ENCODE measurements at places on chromosomes 1 and 21. TPM values are rescaled to one million over a fixed set of nuclear protein-coding genes. Genes with fewer than 3 reads are reported as not detected.

Gene LRRC71
- total RNA-seq: 0.77 TPM

Gene NDUFS5
- total RNA-seq: 316 TPM

Gene SH2D1B
- not detected for total RNA-seq

Gene IFNLR1
- total RNA-seq: 1.0 TPM

Gene BCAR3
- total RNA-seq: 33.9 TPM

Gene ALDH4A1
- 21.7 TPM for total RNA-seq

Gene ASCL5
- not detected for total RNA-seq

Gene CD34
- total RNA-seq: 0.15 TPM

Gene OXCT2
- total RNA-seq: 1.9 TPM

Gene PADI3
- total RNA-seq: 3.4 TPM

Gene DNM3
- total RNA-seq: 0.46 TPM

Gene GBP6
- total RNA-seq: not detected

Gene RNU1-1
- 1,290 TPM for total RNA-seq

Gene SPATA1
- total RNA-seq: 5.0 TPM

Gene NBPF10
- 2.8 TPM for total RNA-seq

Gene ANGPTL3
- not detected for total RNA-seq

Gene NEK7
- total RNA-seq: 53.0 TPM

Gene UBL4B
- not detected for total RNA-seq

Gene ZMYND12
- total RNA-seq: 0.57 TPM

Gene ALPL
- 0.82 TPM for total RNA-seq

Gene SLC25A44
- total RNA-seq: 33.0 TPM

Gene PTGFR
- not detected for total RNA-seq

Gene RBM11
- 0.15 TPM for total RNA-seq

Gene FAM72B
- total RNA-seq: 24.9 TPM

Gene CDA
- total RNA-seq: 0.62 TPM

Gene SPATC1L
- total RNA-seq: 0.26 TPM

Gene LAMC2
- total RNA-seq: 8.3 TPM

Gene PPIAL4G
- total RNA-seq: not detected

Gene IL23R
- not detected for total RNA-seq

Gene BRINP2
- total RNA-seq: not detected

Gene TRIM67
- 0.08 TPM for total RNA-seq

Gene OR2T2
- total RNA-seq: not detected

Gene FOXO6
- total RNA-seq: 2.5 TPM

Gene NOS1AP
- 27.9 TPM for total RNA-seq

Gene TNFRSF18
- 4.3 TPM for total RNA-seq

Gene PLPP3
- 8.2 TPM for total RNA-seq

Gene UQCRHL
- total RNA-seq: 2.6 TPM

Gene WNT9A
- total RNA-seq: 26.5 TPM

Gene SVBP
- 21.2 TPM for total RNA-seq

Gene OR2L2
- not detected for total RNA-seq

Gene KRTAP11-1
- not detected for total RNA-seq

Gene OPRD1
- 5.4 TPM for total RNA-seq

Gene ASB17
- total RNA-seq: not detected

Gene CA14
- total RNA-seq: not detected
